Muscle of back (tissue), 13 donors: ENCODE measurements at places on chromosomes 11 and 22.

DNA sequence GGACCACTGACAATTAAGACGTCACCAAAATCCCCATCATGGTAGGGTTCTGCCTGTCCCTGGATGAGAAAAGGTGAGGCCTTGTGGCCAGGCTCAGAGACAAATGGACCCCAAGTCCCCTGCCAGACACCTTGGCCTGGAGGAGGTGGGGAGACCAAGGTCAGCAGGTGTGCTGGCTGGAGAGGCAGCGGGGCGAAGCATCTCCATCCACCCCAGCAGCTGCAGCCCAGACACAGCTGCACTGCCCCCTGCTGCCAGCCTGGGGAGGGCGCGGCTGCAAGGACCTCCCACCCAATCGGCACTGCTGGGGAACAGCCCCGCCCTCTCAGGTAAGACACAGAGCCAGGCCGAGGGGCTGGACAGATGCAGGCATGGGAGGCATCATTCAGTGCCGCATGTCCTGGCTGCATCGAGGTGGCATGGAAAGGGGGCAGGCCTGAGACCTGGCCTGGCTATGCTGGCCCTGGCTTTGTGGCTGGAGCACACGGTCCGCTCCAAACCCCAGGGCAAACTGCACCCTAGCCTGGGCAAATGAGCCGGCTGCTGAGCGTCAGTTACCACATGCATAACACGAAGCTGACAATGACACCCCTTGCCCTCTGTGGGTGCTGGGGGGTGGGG lies 12.2 kb upstream of the MFNG start:
- no peak for DNase-seq

GRCh38 chr22:21582801-21583740 lies 15.6 kb downstream of the UBE2L3 start:
- no peak for DNase-seq

GRCh38 chr22:50694766-50695420 lies 22.3 kb downstream of the SHANK3 start:
- DNase-seq = no peak

- no peak for DNase-seq
Measured at GRCh38 chr11:80355251-80355650, 914.4 kb upstream of the TENM4 start.

DNA sequence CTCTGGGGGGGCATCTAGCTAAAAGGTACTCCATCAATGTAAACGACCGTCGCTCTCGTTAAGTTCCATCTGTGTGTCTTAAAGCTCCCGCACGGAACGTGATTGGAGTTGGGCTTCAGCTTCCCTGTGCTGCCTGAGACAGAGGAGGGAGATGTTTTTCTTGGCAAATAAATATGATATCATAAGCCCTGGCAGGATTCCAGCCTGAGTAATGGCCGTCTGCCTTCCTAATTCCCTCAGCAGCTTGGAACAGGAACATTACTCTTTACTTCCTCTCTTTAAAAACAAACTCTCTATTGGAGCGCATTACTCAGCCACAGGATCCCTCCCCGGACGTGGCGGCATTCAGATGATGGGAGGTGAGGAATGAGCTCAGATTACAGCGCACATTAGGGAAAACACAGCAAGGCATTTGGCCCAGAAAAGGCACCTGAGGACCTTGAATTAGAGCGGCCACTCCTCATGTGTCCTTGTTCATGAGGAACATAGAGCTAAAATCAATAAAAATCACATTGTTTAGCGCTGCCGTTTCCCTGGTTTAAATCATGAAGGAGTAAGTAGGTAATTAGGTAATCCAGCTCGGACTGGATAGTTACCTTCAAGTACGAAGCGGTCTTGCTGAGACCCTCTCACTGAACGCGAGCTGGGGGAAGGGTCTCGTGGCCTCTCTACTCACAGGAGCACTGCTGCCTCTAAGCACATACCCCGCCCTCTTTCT lies 230.4 kb downstream of the ST3GAL4 start:
- peak; percentile 96 for DNase-seq

DNA sequence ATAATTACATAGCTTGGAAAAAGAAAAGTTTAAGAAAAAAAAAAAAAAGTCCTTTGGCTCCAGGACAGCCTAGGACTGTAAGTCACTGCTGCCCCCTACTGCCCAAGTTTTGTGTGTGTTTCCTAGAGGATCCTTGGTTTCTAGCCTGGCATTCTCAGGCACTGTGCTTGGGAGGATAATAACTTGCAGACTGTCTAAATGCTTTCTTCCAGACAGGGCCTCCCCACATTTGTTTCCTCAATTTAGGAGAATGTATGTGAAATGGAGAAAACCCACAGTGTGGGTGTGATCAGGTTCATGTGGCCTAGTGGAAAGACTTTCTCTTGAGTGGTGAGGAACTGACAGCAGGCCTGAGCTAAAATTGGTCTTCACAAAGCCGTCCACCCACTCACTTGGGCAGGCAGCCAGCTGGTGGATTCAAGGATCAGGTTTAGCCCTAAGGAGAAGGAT lies 191.0 kb downstream of the NAV2 start:
- DNase-seq = peak; percentile 79

- DNase-seq = no peak
Measured at GRCh38 chr11:126808836-126809235, 191.7 kb downstream of the KIRREL3 start.

GRCh38 chr11:128720522-128720985 lies 26.7 kb downstream of the FLI1 start:
- DNase-seq = no peak

DNA sequence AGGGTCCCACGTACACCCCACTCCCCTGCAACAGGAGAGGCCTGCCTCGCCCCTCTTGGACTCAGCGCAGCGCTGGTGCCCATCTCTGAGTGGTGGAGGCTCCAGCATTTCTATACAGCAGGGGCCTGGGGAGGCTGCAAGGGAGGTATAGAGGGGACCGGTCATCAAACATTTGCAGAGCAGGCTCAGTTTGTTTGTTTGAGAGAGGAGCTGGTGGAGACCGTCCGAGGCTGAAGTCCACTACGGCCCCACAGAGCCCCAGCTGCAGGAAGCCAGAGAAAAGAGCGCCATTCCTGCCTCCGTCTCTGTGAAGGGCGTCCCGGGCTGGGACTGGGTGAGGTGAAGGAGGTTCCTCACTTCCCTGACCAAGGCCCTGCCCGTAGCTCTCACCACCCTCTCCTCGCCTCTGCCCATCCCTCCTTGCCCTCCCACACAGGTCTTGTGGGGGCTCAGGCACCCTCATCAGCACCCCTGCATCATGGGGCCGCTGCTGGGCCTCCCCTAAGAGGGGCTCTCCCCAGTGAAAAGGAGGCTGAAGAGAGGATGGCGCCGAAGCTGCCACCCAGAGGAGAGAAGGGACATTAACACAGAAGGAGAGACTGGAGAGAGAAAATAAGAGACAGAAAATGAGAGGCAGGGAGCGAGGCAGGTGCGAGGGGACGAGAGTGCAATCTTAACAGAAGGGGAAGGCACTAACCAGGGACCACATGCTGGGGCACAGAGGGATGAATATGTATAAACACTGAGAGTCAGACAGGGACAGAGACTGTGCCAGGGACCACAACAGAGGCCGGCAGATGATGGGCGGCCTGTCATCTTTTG lies 24.5 kb downstream of the RPUSD4 start:
- no peak for DNase-seq

GRCh38 chr11:35377262-35377661 lies 42.1 kb downstream of the SLC1A2 start:
- DNase-seq = no peak

GRCh38 chr22:30238136-30238535 lies 8.4 kb downstream of the LIF start:
- no peak for DNase-seq

DNA sequence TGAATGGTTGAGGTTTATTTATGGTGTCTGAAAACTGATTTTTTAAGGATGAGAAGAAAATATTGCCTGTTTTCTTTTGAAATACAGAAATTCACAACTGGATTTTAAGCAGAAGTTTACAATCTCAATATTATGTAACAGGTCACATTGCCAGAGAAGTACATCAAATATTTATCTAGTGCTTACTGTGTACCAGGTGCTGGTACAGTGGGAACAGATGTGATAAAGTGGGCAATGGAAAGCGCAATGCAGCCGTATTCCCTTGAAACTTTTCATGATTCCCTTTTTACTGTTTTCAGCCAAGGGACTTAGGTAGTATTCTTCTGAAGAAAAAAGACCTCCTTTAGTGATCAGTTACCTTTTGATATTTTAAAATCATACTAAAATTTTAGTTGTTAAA lies 49.6 kb downstream of the TTC17 start:
- DNase-seq = no peak

DNA sequence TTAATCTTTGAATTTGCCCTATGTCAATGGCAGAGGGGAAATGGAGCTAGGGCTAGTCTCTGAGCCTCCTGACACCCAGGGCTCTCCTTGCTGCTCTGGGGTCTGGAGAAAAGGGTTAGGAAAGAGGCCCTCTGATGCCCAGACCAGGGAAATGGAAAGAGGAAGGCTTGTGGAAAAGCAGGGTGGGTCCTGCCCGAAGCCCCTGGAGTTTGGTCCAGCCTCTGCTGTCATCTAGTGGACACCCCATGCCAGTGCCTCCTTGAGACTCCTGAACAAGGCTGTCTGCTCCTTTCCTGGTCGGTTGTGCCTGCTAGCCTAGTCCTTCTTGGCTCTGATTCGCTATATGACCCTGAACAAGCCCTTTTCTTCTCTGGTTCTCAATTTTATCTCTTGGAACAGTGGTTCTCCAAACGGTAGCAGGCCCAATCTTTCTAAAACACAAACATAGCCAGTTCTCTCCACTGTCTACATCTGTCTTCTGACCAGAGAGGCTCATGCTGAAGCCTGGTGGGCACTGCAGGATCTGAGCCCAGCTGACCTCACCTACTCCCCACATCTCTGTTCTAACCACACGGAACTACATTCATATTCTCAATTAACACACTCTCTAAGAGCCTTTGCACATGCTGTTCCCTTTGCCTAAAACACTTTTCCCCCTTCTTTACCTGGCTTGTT lies 8.8 kb upstream of the PLA2G3 start:
- DNase-seq = peak; percentile 69

GRCh38 chr22:37254867-37255233 lies 10.8 kb upstream of the RAC2 start:
- no peak for DNase-seq

DNA sequence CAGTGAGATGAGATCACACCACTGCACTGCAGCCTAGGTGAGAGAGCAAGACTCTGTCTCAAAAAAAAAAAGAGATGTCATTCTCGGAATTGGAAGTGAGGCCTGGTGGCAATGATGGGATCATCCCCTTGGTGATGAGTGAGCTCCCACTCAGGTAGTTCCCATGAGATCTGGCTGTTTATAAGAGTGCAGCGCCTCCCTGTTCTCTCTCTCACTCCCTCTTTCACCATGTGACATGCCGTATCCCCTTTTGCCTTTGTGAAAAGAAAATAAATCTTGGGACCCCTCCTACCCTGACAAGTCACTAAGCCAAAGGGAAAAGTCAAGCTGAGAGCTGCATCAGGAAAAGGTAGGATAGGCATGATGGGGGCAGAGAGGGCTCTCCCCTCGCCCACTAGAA lies 28.8 kb downstream of the ZNF70 start:
- no peak for DNase-seq

DNA sequence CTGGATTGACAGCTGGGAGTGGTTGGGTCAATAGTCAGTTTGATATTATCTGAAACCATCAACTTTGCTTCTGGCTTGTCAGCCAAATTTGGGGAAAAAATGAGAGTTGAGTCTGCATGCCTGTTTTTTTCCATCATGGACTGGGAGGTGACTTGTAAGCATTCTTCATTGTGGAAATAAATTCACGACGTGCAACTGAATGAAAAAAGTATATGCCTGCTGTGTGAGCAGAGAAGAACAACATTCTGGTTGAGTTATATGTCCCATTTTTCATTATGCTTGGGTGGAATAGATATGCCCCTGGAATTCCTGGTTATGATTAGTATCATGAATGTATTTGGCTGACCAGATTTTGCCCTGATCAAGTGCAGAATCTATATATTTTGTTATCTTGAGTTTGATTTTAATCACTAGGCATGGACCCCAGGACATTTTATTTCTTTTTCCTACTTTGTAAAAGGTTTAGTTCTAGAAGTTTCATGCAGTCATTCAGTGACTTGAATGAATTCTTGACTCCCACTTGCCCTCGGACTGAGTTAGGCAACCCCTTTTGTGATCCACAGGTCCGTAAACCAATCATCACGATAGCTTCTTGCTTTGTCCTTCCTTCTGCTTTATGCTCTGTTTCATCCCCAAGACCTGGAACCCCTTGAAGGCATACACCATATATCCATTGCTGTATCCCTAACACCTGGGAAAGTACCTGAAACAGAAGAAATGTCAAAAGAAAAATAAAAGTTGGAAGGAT lies 205.8 kb downstream of the NAV2 start:
- no peak for DNase-seq

GRCh38 chr11:102760344-102761035 lies 19.9 kb downstream of the MMP10 start:
- peak; percentile 92 for DNase-seq

GRCh38 chr22:50700387-50701075 lies 27.9 kb downstream of the SHANK3 start:
- DNase-seq = no peak

- no peak for DNase-seq
Measured at GRCh38 chr11:134861490-134862104, 449.6 kb upstream of the B3GAT1 start.

- peak; percentile 60 for DNase-seq
Measured at GRCh38 chr11:13440100-13440855, 22.7 kb downstream of the BTBD10 start.

DNA sequence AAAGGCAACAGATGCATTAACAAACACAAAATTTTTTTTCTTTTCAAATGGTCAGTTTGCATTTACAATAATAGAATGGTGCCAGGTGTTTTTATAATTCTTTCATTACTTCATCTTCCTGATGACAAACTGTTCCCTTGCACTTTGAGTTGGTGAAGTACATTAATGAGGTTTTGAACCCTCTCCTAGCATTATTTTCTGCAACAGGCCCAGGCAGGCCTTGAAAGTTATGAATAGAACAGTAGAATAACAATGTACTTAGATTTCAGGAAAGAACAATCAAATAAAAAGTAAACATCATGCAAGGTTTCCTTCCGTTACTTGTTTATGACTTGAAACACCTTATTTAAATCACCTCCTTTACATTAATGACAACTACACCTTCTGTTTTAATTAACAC lies 9.6 kb downstream of the BTG4 start:
- no peak for DNase-seq

DNA sequence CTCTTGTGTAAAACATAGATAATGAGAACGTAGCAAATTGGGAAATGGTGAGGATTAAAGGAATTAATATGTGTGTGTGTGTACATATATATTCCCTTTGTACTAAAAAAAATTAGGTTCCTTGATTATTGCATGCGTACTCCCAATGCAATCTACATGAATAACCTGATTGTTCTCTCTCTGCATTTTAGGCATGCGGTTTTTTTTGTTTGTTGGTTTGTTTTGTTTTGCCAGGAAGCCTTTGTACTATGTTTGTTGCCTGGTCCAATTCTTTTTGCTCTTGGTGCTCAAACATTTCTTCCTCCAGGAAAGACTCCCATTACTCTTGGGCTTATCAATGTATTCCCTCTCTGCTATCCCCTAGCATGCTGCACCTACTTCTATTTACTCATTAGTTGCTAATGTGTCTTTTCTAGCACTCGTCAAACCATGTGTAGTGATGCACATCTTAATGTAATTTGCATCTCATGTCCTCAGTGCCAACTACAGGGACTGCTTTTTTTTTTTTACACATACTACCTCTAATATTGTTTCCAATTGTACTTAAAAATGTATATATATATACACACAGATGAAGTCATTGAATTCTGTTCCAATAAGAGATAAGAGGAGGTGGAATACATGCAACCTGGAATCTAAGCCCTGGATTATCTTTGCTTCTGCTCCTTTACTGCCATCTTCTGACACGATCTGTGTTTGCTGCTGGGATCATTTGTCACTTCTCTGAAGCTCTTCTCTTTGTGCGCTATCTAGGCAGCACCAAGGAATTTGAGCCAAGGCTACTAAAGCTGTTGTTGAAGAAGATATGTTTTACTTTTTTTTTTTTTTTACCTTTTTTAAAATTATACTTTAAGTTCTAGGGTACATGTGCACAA lies 197.2 kb upstream of the ANO3 start:
- peak; percentile 51 for DNase-seq
